ENCODE measurements at places on chromosomes 5 and 9. TPM values are rescaled to one million over a fixed set of nuclear protein-coding genes. Genes with fewer than 3 reads are reported as not detected.

Gene TXNDC8
- not detected for total RNA-seq

Gene PAEP
- not detected for total RNA-seq

Gene FOXD4L3
- not detected for total RNA-seq

Gene SLC36A3
- total RNA-seq: not detected

Gene PCA3
- 0.27 TPM for total RNA-seq

Gene OTP
- total RNA-seq: not detected

Gene TRPM3
- 0.47 TPM for total RNA-seq

All from gastroesophageal sphincter (tissue), 4 donors.